Left renal cortex interstitium (tissue), 4 donors: ENCODE measurements at places on chromosomes 11 and 22.

DNA sequence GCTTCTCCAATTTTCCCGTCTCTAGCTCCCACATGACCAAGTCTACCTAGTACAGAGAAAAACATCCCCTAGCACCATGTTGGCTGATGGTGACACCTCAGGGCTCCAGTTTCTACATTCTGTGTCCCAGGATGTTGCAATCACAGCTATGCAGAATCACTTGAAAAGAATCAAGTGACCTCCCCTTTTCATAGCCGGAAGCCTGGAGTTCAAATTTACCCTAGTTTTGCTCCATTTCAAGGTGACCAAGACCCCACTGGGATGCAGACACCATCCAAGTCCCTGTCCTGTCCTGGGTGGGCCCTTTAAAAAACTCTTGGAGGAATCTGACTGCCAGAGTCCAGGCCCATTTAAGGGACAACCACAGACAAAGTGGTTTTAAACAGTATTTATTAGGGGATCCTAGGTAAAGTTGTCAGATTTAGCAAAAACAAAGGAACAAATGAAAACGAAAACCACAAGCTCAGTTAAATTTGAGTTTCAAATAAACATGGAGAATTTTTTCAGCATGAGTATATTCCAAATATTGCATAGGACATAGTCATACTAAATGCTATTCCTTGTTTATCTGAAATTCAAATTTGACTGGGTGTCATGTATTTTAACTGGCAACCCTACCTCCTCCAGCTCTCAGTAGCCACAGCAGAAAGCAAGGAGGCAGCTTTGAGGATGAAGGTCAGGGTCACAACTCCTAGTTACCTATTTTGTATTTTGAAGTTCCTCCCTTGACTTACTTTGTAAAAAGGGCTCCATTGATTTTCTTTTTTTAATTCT lies 52.4 kb downstream of the MIAT start:
- no peak for DNase-seq

DNA sequence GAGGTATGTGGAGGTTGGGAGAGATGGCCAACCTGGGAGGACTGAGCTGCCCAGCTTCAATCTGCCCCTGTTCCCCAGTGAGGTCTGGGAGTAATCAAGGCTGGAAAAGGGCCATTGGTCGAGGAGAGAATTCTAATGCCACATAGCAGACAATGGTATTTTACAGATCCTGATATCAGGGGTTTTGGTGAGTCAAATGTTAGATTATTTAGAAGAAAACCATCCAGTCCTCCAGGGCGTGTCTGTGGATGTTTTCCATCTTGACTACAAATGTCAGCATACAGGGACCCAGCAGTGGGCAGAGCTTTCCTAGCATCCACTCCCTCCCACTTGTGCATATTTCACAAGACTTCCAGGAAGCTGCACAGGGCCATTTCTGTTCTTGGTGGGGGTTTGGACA lies 107.9 kb downstream of the SCN3B start:
- no peak for DNase-seq

- DNase-seq: no peak
Measured at GRCh38 chr11:134691985-134692384, 279.9 kb upstream of the B3GAT1 start.

GRCh38 chr11:126181939-126182730 lies 29.3 kb downstream of the RPUSD4 start:
- no peak for DNase-seq

GRCh38 chr11:102256251-102256650 lies 61.0 kb upstream of the BIRC3 start:
- no peak for DNase-seq

DNA sequence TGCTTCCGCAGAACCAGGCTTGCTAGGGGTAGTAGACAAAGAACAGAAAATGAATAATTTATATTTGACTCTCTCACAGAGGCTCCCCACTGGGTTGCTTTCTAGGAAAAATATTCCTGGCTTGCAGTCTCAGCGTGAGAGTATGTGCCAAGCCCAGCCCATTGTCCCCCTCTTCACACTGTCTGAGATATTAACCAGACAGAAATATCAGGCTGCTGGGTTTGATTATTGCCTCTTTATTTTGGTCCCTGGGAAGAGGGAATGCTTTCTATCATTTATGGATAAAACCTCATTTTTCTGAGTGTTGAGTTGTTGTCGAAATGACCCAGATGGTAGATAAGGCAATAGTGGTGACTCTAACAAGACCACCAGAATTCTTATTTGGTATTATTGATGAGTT lies 367.9 kb downstream of the METTL15 start:
- DNase-seq: no peak
